ENCODE measurements at places on chromosomes 16 and 17.
A peak's percentile ranks its signal among the peaks of the same experiment; 100 is the strongest.

GRCh38 chr17:73482894-73483293 is 161.4 kb downstream of the SDK2 start:
- DNase-seq, result no peak

DNA sequence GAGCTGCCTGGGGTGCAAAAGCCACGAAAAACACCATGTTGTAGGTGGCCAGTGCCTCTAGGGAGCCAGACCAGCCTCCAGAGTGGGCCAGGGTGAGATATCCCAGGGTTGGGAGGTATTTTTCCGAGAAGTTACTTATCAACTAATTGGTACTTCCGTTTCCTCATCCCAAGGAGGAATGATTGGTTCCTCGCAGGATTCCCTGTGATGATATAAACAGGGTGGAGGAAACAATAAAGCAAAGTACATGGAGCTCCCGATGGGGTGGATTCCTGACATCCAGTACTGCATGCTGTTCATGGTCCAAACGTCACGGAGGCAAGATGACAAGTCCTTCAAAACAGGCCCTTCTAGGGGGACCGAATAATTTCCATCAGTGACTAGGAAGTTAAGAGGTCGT is 39.4 kb upstream of the FOXF1 start:
- DNase-seq, result no peak

- DNase-seq, result no peak
Measured at GRCh38 chr16:83652943-83653342, 154.8 kb upstream of the HSBP1 start.

- peak; percentile 99 for DNase-seq
Measured at GRCh38 chr17:82037092-82037888, at the start of gene DCXR. DCXR (minus strand) TSS chr17:82037697; CDS start chr17:82037682, 15 bp downstream.

DNA sequence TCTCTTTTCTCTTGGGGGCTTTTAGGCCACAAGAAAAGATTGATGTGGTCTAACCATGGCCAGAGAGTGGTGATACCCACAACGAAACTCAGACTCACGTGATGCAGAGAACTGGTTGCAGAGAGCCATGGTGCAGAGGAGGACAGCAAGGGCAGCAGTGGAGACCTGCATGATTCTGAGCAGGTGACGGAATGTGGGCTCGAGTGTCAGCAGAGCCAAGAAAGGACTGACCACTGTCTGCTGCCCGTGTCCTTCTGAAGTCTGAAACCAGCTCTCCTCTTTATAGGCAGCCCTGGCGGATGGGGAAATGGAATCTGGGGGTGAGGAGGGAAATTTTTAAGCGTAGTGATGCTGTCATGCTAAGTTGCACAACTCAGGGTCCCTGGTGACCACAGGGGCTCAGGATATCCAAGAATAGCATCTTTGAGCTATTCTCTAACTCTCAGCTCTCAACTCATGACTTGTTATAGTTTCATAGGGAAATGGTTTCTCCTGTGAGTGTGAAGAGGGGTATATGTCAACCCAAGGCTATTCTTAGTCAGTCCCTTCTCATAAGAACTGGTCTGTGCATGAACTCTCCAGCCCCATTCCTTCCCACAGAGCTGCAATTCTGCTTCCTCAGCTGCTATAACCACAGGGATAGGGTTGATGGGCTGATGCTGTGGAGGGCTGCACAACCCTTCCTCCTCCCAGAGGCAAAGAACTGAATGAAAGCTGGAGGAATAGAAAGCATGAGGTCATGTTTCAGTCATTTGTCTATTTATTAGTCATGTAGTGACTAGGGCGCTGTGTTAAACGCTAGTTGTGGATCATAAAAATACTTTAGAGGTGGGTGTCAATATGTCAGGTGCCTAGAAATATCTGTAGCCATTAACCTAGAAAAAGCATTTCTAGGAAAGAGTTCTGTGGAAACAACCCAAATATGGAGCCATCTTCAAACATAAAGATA is at the start of gene CCL3:
CCL3 (minus strand) TSS at position 256 of the 949 bp plus-strand sequence; CDS start at position 171, 85 bp downstream.
- no peak for DNase-seq

GRCh38 chr17:17043461-17044271 is 1.4 kb downstream of the MPRIP start:
- no peak for DNase-seq

GRCh38 chr16:58503166-58503862 is 3.4 kb downstream of the NDRG4 start:
- DNase-seq, result no peak

GRCh38 chr16:89094252-89094879 is 714 bp downstream of the ACSF3 start:
- no peak for DNase-seq

GRCh38 chr16:22029632-22030031 is 21.7 kb downstream of the MOSMO start:
- DNase-seq, result no peak

Measured in esophagus muscularis mucosa (tissue), 4 donors.